ENCODE measurements at places on chromosomes 4 and X. TPM values are rescaled to one million over a fixed set of nuclear protein-coding genes. Genes with fewer than 3 reads are reported as not detected.

DNA sequence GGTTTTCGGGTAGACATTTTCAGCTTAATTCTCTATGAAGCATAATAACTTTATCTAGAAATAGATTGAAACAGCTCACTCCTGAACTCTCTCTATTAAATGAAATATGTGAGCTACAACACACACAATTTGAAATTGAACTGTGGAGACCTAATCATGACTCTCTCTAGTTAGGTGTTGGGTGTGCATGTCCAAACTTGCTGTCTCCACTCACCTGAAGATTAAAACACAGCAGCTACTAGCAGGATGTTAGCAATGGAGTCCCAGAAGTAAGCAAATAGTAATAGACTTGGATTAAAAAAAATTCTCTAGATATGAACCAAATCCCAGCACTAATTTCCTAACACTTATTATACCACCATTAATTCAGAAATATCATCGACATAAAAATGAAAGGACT is 173.1 kb downstream of the FSTL5 start:
- H3K4me1 ChIP-seq = no peaks in the 10 kb centered on the region
- no peak overlapping the region for H3K4me3 ChIP-seq
- DNase-seq = no peak
- H3K27ac ChIP-seq = no peak overlapping the region

DNA sequence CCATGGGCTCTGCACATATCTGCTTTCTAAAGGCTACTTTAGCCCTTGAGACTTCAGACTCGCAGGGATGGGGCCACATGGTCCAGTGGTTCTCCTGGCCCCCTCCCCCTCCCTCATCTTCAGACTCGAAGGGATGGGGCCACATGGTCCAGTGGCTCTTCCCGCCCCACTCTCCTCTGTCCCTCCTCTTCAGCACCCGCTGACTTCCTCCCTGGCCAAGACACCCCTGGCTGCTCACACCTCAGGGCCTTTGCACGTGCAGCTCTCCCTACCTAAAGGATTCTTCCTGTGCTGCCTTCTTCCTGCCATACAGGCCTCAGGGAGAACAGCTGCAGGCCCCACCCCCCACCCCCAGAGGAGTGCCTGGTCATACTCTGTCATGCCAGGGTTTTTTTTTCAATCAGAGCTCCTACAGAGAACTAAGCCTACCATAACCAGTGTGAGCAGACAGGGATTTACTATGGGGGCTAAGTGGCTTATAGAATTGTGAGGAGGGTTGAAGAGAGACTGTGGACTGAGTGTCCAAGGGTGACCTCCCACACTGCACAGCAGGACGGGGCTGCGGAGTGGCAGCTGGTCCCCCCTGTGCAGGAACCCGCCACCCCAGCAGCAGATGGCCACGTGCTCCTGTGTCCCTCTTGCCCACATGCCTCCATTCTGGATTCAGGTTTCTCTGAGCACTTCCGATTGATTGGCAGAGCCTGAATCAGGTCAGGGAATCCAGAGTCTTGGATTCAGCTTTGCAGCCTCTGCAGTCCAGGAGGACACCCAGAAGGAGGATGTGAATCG is 6.1 kb upstream of the SPON2 start:
- no peaks in the 10 kb centered on the region for H3K27me3 ChIP-seq
- no peaks in the 10 kb centered on the region for H3K36me3 ChIP-seq
- no peak for DNase-seq

DNA sequence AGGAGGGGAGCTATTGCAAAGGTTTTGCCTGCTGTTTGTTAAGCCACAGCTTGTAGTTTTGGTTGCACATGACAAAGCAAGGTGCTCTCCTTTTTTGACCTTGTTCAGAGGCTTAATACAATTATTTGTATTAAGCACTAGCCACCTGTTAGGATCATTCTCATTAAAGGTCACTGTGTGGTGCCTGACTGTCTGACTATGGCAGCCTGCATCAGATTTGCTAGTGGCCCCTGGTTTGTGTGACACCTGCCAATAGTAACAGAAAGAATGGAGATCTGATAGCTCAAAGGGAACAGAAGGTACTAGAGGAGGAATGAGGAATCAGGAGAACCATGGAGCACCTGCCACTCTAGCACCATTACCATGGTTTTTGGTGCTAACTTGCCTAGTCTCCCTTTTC is 102.5 kb downstream of the POLA1 start:
- H3K27ac ChIP-seq = no peak overlapping the region
- no peaks in the 10 kb centered on the region for H3K27me3 ChIP-seq
- no peak overlapping the region for H3K4me3 ChIP-seq
- no peak for DNase-seq
- H3K36me3 ChIP-seq = no peaks in the 10 kb centered on the region

- H3K27me3 ChIP-seq = peaks cover 3% of the 10 kb centered on the region
- H3K4me1 ChIP-seq = no peaks in the 10 kb centered on the region
- no peak overlapping the region for H3K27ac ChIP-seq
- DNase-seq = no peak
- H3K36me3 ChIP-seq = no peaks in the 10 kb centered on the region
- H3K4me3 ChIP-seq = no peak overlapping the region
Measured at GRCh38 chr4:184950926-184951325, 67.4 kb upstream of the HELT start.

Gene GCNA
- total RNA-seq = 2.6 TPM

DNA sequence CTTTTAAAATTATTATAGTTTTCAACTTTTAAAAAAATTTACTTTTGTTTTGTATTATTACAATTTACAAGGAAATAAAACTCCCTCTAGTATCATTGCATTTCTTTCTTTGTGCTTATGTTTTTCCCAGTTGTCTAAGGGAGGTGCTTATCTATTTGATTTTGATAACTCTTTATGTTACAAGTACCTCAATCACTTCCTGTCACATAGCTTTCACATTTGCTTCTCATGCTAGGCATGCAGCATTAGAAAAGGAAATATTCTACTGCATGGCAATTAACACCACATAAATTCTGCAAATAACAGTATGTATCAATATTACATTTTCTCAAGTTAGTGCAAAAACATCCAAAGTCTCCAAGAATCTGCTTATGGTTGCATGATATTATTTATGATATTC is 180.3 kb upstream of the HS3ST1 start:
- no peaks in the 10 kb centered on the region for H3K27me3 ChIP-seq
- no peaks in the 10 kb centered on the region for H3K4me1 ChIP-seq
- no peak overlapping the region for H3K27ac ChIP-seq
- H3K36me3 ChIP-seq = no peaks in the 10 kb centered on the region
- no peak for DNase-seq

Gene RAB9A
- 16.9 TPM for total RNA-seq

Gene PCYT1B
- total RNA-seq = 0.21 TPM

DNA sequence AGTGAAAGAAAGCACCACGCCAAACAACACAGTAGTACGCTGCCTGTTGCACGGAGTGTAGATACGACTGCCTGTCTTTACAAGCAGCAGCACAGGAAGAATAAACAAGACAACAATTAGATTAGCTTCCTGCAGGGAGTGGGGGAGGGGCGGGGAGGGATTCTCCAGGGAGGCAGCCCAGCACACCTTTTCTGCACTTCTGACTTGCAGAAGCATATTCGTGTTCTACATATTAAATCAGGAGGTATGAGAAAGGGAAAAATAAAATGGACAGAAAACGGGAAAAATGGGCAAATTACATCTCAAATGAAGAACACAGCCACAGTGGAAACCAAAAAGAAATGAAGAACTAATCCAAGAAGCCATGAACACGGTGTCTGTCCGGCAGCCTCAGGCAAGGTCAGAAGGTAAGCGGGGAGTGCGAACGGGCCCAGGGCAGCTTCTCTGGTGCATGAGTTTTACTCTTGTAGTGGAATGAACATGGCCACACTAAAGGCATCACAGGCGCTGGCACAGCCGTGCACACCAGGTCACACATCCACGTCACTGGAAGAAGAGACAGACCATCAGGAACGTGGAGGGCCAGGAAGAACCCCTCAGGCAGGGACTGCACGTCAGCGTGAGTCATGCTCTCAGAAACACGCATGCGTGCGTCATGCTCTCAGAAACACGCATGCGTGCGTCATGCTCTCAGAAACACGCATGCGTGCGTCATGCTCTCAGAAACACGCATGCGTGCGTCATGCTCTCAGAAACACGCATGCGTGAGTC is 20.1 kb upstream of the ADRA2C start:
- no peak for DNase-seq
- no peak overlapping the region for H3K4me3 ChIP-seq
- H3K4me1 ChIP-seq = peaks cover 18% of the 10 kb centered on the region
- H3K36me3 ChIP-seq = no peaks in the 10 kb centered on the region
- no peak overlapping the region for H3K27ac ChIP-seq
- H3K27me3 ChIP-seq = peaks cover 70% of the 10 kb centered on the region

Gene MSANTD1
- 1.0 TPM for total RNA-seq

DNA sequence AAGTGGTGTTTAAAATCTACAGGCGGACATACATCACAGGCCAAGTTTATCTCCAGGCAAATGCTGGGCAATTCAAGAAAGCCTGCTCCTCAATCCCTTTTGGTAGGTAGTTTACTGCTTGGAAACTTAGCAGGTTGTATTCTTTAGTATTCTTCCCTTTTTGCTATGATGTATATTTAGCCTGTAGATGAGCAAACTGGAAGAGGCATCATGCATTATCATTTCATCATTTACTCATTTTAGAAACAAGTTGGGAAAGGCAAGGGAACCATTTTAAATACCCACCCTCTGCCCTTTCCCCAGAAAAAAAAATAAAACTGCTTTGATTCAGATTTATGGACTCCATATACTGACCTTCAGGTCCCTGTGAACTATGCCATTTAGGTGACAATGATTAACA is 213.2 kb downstream of the CAMK2D start:
- H3K36me3 ChIP-seq = peaks cover 13% of the 10 kb centered on the region
- peaks cover 14% of the 10 kb centered on the region for H3K4me1 ChIP-seq
- H3K4me3 ChIP-seq = no peak overlapping the region
- no peak for DNase-seq
- no peaks in the 10 kb centered on the region for H3K27me3 ChIP-seq
- H3K27ac ChIP-seq = peak overlapping the region; percentile 74

Data from heart right ventricle (tissue), 16 donors.